Astrocyte of the hippocampus (primary cell): ENCODE measurements at places on chromosomes 2 and 18.

DNA sequence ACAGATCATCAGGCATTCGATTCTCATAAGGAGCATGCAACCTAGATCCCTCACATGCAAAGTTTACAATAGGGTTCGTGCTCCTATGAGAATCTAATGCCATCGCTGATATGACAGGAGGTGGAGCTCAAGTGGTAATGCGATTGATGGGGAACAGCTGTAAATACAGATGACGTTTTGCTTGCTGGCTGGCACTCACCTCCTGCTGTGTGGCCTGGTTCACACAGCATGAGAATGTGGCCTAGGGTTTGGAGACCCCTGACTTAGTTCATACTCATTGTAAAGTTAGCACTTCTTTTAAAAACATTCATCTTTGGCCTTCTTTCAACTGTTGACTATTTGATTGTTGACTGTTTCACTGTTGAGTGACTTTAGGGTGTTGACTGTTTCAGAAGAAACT lies 8.7 kb upstream of the CHMP1B start:
- no peak for DNase-seq

DNA sequence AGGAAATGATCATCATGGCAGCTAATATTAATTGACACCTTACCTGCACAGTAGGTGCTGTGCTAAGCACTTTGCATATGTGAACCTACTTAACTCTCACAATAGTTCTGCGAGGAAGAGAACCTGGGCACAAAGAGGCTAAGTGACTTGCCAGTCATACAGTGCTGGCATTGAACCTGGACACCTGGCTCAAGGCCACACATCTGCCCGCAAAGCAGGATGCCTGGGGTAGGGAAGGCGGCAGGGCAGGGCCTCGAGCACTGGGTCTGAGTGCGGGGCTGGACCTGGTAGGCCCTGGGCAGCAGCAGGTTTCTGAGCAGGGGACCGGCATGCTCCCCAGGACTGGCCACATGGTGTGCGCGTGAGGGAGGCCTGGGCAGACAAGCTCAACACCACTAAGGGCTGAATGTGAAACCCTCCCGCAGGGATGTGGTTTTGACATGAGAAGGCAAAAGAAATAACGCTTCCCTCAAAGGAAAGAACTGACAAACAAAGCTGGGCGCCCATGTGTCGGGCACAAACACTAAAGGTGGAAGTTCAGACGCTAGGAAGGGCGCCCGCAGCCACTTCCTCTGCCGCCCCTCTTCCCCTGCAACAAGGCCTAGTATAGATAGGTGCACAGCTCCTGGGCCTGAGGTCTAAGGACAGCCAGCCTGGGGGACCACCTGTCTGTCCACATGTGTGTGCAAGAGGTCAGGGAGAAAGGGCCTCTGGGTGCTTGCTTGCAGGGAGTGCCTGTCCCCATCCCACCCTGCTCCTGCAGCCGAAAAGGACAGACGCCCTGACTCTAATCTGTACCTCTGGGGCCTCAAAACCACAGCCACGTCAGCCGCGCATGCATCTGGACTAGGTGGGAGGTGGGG lies 92.5 kb downstream of the ZFP36L2 start:
- no peak for DNase-seq

DNA sequence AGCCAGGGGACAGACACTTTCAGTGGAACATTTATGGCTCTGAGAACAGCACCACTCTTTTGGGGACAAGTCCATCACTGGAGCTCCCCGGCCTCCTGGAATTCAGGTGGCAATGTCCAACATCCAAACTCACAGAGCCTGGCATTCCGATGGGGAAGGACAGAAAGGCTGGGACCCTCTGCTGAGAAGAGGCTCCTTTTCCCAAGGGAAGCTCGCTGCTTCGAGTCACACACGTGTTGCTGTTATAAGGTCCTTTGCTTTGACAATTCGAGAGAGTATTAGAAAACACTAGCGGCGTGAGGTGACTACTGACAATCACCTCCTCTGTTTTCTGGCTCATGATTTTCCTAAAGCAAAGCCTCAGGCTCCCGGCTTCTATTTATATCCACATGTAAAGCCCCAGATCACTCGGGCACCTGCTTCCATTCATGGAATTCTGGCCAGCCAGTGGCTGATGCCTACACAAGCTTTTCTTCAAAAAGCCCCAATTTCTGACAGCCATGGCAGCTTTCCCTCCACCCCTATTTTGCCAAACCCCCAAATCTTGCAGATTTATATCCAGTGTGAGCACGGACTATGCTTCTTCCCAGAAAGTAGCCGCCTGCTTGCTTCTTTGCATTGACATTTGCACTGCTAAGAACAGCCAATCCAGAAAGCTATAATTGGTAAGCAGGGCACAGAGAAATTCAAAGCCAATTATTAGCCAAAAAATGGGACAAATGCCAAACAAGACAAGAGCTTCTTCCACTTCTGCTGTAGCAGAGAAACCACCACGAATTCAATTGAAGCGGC lies 67.3 kb downstream of the NDUFA10 start:
- no peak for DNase-seq

- peak; percentile 63 for DNase-seq
Observed at GRCh38 chr2:235527806-235528469, 34.1 kb downstream of the AGAP1 start.

- no peak for DNase-seq
Observed at GRCh38 chr18:52875725-52876124, 535.7 kb downstream of the DCC start.

GRCh38 chr2:148483665-148484064 lies 160.9 kb upstream of the EPC2 start:
- DNase-seq, result peak; percentile 18

DNA sequence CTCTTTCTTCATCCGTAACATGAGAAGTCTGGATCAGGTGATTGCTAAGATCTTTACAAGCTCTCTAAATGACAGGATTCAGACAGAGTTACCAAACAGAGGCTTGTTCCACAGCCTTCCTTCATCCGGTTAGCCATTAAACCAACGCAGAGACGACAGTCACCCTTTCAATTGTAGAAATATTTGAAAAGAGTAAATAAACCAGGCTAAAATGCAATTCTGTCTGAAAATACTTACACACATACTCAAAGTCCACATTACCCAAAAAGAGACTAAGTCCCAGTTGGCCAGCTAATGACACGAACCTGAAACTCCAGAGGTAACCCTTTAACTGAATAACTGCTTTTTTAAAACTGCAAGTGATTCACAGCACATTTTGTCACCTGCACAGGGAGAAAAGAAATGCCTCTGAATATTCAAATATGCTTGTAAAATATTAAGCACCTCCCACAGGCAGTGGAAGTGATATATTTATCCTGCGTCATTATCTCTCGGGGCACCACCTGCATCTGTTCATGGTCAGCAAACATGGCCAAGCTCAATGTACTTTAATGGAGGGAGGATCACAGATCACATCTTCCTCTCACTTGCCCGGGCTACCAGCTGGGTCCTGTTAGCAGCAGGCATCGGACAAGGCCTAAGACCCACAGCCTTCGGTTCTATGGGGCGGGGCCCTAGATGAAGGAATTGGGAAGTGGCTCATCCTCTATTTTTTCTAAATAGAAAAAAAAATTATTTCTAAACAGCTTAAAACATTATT lies 38.8 kb upstream of the DNER start:
- no peak for DNase-seq

DNA sequence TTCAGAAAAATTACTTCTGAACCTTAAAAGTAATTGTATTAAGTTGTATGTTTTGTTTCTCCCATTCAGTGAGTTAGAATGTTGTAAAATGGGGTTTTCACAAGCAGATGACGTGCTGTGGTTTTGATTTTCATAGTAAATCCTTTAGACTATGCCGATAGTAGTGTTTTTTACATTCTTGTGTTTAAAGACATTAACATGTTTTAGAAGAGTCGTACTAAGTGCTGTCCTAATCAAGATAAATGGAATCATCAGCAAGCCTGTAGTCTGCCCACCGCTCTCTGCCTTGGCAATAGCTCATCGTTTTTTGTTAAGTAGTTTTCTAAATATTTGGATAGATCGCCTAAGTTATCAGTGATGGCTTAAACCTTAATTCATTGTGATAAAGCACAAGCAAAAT lies 21.5 kb downstream of the PKP4 start:
- no peak for DNase-seq

DNA sequence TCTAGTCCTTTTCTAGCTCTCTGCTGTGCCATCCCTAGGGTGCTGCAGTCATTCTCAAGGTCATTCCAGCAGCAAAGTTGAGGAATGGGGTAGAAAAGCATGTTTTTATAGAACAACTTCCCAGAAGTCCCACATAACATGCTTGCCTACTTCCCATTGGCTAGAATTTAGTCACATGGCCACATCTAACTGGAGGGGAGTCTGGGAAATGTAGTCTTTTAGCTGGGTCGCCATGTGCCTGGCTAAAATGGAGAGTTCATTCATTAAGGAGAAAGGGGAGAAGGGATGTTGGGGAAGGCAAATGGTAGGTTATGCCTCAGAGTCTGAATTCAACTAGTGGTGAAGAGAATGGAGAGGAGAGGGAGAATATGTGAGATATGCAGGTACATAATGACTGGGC lies 85.7 kb downstream of the SLC4A3 start:
- no peak for DNase-seq

DNA sequence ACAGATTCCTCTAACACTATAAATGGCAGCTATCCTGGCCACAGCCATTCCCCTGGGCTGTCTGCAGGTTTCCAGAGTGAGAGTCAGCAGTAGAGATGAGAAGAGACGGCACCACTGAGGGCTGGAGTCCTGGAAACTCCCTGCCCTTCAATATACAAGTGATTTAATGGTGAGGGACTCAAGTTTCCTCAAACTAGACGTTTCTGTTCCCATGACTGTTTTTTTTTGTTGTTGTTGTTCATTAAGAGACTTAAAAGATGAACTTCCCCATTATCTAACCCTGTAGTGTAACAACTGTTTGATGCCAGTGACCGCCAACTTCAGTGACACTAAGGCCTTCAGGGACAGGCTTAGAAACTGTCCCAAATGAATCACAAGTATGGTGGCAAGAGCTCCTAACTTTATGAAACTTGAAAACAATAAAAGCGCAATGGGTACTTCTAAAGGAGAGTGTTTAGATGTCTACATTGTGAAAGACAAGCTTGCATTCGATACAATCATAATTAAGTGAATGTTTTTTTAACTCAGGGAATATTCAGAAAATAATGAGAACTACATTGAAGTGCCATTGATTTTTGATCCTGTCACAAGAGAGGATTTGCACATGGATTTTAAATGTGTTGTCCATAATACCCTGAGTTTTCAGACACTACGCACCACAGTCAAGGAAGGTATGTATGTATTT lies 34.0 kb downstream of the IL1R2 start:
- no peak for DNase-seq

DNA sequence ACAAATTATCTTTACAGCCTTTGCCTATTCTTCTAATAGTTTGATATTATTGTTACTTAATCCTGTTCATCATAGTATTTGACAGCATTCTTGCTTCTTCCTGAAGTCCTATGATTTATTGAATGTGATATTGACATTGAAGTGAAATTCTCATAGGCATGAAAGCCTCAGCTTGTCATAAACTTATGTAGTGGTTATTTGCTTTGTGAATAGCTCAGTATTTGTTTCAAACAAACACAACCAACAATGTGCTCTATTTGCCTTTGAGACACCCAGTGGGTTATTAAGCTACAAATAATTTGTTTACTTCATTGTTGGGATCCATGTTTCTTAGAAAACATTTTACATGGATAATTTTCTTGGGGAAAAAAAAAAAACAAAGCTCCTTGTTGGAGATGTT lies 57.2 kb downstream of the TTC39C start:
- no peak for DNase-seq

DNA sequence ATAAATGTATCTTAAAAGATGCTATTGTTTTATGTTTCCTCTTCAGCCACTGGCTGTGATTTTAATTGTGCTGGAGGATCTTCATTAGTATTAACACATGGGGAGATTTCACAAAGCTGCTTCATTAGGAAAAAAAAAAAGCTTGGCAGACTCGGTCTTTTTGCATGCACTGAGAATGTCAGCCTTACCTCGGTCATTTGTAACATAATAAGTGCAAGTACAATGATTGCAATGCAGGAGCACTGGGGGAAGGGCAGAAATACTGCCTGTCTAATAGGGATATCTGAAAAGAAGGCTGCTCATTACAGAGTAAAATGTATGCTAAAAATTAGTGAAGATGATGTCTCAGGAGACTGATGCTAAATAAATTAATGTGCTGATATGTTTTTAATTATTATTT lies 1.3 kb upstream of the BAZ2B start:
- peak; percentile 61 for DNase-seq
